ENCODE measurements at places on chromosomes 5 and 9.

- DNase-seq = no peak
Measured at GRCh38 chr9:75001719-75002421, 26.2 kb downstream of the CARNMT1 start.

- DNase-seq = no peak
Measured at GRCh38 chr5:139473565-139473964, 2.8 kb downstream of the SMIM33 start.

- DNase-seq = no peak
Measured at GRCh38 chr5:176818391-176819098, 8.2 kb downstream of the UNC5A start.

DNA sequence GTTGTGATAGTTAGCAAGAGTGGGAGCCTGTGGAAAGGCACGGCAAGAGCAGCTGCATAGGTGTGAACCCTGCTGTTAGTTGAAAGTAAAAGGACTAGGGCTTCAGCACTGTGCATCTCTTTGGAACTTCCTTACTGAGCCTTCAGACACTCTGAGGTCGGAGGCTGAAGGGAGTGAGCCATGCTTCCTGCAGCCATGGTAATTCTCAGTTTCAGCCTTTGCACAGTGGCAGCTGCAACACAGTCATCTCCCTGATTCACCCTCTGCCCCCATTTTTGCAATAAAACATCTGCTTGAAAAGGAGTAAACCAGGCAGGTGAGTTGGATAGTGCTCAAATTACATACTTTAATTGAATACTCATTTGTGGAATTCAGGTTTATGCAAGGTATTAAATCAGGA, 6.5 kb upstream of the TLE4 start:
- no peak for DNase-seq

DNA sequence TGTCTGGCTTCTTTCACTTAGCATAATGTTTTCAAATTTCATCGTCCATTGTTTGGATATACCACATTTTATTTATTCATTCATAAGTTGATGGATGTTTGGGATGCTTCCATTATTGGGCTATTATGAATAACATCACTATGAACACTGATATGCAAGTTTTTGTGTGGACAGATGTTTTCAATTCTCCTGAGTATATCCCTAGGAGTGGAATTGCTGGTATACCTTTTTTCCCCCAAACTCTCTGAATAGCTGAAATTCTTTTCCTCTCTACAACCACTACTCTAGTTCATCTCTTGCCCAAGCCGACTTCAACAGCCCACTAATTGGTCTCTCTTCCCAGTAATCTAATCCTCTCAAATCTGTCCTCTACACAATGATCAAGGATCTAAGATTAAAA, 4.7 kb upstream of the ZFR start:
- DNase-seq = no peak

GRCh38 chr9:79759460-79759859, 187.7 kb downstream of the TLE4 start:
- no peak for DNase-seq

DNA sequence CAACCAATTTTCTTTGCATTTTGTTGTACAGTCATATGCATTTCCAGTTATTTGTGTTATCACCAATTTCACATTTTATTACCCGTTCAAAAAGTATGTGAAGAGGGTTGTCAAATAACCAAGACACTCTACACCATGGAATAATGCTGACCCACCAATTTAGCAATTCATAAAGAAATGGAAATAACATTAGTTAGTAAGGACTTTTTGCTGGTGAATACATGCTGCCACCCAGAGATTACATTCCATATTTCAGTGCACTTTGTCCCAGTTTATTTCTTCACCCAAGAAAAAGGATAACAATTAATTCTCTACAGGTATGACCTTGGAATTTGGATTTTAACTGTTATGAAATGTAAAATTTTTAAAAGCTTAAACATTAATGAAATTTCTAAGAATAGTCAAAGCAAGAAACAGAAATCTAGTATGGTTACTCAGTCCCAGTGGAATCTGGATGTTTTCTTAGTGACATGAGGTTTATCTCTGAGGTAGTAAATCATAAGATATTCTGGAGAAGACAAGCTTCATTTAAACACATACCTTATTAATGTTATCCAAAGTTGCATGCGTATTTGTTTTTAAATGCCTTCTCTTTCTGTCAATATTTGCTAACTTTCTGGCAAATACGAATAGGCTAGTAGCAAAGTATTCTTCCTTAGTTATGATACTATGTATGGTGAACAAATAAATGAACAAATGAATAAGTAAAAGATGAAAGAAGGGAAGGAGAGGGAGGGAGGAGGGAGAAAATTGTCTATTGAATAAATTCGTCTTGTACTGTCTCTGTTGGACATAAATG, 100.6 kb downstream of the CETN3 start:
- no peak for DNase-seq

DNA sequence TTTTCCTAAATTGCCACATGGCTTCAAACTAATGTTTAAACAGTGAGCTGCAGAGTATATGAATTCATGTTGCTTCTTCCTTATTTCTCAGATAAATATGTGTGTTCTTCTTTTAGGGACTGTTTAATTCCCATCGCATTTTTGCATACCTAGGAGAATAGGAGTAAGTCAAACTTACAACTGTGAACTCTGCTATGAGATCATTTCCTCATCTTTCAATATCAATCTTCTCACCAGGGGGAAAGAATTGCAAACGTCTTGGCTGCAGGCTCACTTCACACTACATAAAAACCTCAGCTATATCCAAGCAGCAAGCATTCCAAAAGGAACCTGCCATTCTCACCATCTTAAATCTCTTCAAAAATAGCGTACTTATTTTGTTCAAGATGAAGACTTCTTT, 271.0 kb downstream of the DNAH5 start:
- no peak for DNase-seq

DNA sequence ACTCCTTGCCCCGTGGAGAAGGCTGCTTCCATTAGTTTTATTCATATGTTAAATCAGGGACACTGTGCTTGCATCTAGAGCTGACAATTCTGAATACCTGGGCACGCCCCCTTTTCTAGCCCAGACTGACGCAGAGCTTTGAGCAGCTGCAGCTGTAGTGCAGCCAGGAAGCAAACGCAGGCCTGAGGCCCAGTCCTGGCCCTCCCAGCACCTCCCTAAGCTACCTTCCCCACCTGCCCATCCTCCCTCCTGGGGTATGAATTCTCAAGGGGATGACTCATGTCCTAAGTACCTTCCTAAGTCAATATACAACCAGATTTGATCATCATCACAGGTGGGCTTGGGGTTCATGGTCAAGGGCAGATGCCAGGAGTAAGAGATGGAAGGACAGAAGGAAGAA, 3.5 kb downstream of the PHF19 start:
- no peak for DNase-seq

GRCh38 chr5:43729846-43730478, 127.0 kb downstream of the NNT start:
- DNase-seq = no peak

GRCh38 chr5:150653145-150653761, 7.8 kb upstream of the MYOZ3 start:
- no peak for DNase-seq

DNA sequence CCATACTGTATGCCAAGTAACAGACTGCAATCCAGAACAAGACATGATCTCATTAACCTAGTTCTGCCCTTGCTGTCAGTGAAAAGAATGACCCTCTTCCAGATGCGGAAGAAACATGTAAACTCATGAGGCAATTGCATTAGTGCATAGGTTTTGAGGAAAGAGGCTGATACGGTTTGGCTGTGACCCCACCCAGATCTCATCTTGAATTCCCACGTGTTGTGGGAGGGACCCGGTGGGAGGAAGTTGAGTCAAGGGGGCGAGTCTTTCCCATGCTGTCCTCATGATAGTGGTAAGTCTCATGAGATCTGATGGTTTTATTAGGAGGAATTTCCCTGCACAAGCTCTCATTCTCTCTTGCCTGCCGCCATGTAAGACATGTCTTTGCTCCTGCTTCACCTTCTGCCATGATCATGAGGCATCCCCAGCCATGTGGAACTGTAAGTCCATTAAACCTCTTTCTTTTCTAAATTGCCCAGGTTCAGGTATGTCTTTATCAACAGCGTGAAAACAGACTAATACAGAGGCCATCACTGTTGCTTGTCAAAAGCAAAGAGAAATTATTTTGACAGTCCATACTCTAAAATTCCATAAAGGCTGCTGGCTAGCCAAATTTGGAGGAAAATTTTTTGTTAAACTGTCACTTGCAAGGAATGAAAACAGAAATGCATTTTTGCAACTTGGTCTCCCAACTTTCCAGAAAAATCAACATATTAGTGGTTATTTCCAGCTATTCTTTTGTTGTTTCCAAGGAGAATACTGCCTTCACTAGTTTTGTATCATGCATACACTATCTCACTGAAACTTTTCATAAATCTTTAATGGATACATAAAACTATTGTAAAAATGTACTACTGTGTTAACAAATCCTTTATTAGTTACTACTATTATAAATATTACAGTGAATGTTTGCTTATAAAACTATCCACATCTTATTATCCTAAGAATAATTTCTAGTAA, 3.2 kb upstream of the ARL15 start:
- no peak for DNase-seq

- DNase-seq = no peak
Measured at GRCh38 chr9:14278291-14278721, 35.6 kb downstream of the NFIB start.

GRCh38 chr5:133400831-133401351, 211.4 kb downstream of the FSTL4 start:
- no peak for DNase-seq

DNA sequence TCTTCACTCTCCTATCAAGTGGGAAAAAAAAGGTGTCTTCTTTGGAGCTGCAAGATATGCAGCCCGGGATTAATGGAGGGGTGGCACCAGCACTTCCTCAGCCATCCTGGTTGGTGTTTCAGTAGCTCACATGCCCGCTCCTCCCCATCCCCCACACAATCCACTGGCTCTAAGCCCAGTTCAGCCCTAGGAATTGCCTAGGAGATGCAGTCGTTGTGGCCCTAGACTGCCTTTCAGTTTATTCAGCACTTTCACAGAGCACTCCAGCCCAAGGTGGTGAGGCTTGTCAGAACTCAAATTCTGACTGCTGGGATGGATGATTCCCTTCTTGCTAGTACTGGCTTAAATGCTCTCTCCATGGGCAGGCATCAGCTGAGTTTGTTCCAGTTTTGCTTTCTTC, 35.1 kb upstream of the EDIL3 start:
- no peak for DNase-seq

- DNase-seq = no peak
Measured at GRCh38 chr9:129012893-129013448, 15.2 kb downstream of the SH3GLB2 start.

DNA sequence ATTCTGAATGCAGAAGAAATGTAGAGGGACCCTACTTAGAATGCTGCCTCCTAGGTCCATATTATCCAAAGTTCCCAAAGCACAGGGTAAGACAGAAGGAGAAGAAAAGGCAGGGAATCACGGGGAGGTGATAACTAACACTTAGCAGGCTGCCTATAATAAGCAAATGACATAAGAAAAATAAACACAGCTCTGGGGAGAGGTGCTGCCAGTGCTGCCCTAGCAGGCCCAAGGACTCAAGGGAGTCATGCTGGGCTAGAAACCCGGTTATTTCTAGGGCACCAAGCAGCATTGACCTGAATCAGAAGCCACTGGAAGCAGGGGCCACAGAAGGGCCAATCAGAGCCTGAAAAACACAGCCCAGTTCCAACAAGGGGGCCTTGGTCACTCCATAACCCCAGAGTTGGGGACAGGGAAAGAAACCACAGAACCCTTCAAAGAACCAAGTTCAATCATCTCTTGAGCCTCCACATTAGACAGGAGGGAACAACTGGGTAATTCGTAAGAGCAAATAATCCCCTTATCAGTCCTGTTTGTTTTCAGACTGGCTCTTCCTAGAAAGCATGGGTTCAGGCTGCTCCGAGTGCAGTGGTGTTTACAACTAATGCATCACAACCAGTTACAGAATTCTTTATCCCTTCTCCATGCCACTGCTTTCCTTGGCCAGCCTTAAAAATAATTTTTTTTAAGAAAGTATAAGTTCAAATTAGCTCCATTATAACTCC, 24.0 kb downstream of the NRG2 start:
- no peak for DNase-seq

- DNase-seq = no peak
Measured at GRCh38 chr5:126359884-126360283, 63.3 kb upstream of the GRAMD2B start.

- DNase-seq = no peak
Measured at GRCh38 chr5:57432876-57433275, 49.7 kb downstream of the ACTBL2 start.

DNA sequence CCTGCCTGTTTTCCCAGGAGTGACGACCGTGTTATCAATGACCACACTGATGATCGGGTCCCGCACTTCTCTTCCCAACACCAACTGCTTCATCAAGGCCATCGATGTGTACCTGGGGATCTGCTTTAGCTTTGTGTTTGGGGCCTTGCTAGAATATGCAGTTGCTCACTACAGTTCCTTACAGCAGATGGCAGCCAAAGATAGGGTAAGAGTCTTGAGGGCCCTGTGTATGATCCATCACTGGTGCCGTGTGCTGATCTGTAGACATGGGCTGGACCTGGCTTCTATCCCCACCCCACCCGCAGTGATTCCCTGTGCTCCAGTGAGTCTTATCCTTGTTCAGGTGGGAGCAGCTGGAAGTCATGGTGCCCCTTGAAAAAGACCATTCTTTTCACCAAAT, 26.0 kb downstream of the GABRP start:
- DNase-seq = no peak

- no peak for DNase-seq
Measured at GRCh38 chr5:122858451-122858850, 13.0 kb downstream of the SNX24 start.

DNA sequence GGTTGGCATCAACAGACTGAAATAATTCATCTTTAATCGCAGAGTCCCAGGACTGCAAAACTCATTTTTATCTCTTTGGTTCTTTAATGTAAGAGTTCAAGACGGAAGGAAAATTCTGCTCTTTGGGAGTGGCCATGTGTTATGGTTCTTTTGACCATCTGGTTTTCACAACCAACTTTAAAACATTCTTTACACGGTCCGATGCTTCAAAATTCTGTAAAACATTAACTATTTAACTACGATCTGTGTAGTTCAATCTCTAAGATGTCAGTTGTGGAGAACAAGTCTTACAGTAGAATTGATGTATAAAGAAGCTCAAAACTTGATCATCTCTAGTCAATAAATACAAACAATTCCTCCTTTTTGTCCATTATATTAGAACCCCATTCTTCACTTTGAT, 83.0 kb downstream of the CMYA5 start:
- no peak for DNase-seq

- no peak for DNase-seq
Measured at GRCh38 chr5:96771395-96771794, 36.4 kb downstream of the ERAP1 start.

GRCh38 chr5:3715062-3715461, 119.4 kb downstream of the IRX1 start:
- DNase-seq = no peak
